ENCODE measurements at places on chromosomes 7 and 10.

GRCh38 chr7:157972914-157973313, 614.7 kb downstream of the PTPRN2 start:
- DNase-seq: no peak

GRCh38 chr7:2512713-2513112, 6.9 kb upstream of the LFNG start:
- DNase-seq: no peak

GRCh38 chr10:49109669-49110340, 5.5 kb downstream of the VSTM4 start:
- no peak for DNase-seq

GRCh38 chr10:34808801-34809745, 6.0 kb downstream of the PARD3 start:
- no peak for DNase-seq

DNA sequence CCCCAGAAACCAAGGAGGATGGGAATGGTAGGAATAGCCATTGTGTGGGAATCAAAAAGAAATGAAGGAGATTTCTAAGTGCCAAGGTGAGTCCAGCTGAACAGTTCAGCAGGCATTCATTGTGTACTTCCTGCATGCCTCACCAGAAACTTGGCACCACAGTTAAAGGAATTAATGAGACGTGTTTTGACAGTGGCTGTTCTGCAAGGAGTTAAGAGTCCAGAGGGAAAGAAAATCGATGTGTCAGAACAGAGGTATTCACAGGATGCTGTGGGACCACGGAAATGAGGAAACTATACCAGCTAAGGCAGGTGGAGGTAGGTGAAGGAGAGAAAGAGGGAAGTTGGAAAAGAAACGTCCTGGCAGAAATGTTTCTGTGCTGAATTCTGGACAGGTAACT, 78.1 kb downstream of the PRKCQ start:
- DNase-seq: no peak

- DNase-seq: no peak
Observed at GRCh38 chr10:28981007-28981406, 303.7 kb downstream of the BAMBI start.

DNA sequence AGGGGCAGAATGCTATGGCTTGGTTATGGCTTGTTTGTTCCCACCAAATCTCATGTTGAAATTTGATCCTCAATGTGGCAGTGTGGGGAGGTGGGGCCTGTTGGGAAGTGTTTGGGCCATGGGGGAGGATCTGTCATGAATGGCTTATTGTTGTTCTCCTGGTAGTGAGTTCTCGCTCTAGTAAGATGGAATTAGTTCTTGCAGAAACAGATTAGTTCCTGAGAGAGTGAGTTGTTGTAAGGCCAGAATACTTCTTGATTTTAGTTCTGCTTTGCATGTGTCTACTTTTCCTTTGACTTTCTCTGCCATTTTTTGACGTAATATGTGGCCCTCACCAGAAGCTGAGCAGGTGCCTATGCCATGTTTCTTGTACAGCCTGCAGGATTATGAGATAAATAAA, 188.2 kb downstream of the KIF20B start:
- DNase-seq: no peak

GRCh38 chr7:143003393-143004051, 23.4 kb downstream of the OR9A2 start:
- DNase-seq: peak; percentile 71

GRCh38 chr7:159211540-159212182, 67.0 kb upstream of the VIPR2 start:
- DNase-seq: no peak

DNA sequence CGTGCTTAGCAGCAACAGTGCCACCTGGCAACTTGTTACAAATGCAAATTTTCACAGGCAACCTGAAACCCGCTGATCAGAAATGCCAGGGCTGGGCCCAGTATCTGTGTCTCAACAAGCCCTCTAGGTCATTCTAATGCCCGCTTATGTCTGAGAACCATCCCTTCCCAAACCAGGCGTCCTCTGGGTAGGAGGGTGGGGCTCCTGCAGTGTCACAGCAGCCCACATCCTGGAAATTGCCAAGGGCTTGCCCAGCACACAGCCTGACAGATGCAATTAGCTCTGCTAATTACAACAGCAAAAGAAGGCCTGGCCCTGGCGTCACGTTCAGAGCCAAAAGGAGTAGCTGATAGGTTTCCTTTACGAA, 15.9 kb downstream of the ITPRIP start:
- DNase-seq: peak; percentile 54

- no peak for DNase-seq
Observed at GRCh38 chr7:951881-952547, 2.5 kb downstream of the ADAP1 start.

GRCh38 chr7:131103997-131104396, 223.7 kb upstream of the MKLN1 start:
- DNase-seq: peak; percentile 8

DNA sequence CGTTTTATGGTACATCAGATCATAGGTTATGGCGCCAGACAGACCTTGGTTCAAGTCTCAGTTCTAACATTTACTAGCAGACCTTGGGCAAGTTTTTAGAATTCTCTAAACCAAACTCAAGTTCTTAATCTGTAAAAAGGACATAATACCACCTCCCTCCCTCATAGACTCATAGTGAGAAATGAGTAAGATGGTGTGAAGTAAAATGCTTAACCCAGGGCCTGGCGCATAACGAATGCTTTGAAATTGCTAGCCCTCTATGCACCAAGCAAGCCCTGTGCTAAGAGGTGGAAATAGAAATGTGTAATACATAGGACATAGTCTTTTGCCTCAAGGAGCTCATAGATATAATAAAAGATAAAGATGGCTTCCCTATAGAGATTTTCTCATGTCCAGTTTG, 17.7 kb upstream of the SLC35B4 start:
- DNase-seq: no peak

DNA sequence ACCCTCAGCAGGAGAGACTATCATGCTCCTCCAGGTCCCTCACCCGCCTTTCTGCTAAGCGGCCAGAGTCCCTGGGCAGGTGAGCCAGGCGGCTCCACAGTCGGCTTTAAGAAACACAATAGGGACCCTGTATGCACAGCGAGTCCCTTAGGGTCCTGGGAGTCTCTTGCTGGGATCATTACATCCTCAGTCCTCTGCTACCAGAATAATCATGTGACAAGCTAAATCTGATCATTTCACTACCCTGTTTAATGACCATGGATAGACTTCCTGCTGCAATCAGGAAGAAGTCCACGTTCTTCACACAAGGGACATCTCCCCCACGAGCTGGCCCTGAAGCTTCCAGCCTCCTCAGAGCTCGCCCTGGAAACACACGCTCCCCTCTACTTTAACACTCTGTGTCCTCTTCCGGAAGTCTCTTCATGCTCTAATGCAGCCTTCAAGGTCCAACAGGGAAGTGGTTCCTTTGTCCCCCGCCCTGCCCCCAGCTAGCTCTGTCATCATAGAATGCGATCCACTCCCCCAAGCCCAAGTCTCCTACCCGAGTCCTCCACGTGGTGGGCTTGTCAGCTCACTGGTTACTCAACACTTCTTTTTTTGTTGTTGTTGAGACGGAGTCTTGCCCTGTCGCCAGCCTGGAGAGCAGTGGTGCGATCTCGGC, 101.5 kb downstream of the RNF216 start:
- DNase-seq: no peak

GRCh38 chr7:77822269-77822668, 23.7 kb downstream of the PHTF2 start:
- DNase-seq: no peak

GRCh38 chr7:28745351-28745750, 212.8 kb downstream of the TRIL start:
- DNase-seq: no peak

DNA sequence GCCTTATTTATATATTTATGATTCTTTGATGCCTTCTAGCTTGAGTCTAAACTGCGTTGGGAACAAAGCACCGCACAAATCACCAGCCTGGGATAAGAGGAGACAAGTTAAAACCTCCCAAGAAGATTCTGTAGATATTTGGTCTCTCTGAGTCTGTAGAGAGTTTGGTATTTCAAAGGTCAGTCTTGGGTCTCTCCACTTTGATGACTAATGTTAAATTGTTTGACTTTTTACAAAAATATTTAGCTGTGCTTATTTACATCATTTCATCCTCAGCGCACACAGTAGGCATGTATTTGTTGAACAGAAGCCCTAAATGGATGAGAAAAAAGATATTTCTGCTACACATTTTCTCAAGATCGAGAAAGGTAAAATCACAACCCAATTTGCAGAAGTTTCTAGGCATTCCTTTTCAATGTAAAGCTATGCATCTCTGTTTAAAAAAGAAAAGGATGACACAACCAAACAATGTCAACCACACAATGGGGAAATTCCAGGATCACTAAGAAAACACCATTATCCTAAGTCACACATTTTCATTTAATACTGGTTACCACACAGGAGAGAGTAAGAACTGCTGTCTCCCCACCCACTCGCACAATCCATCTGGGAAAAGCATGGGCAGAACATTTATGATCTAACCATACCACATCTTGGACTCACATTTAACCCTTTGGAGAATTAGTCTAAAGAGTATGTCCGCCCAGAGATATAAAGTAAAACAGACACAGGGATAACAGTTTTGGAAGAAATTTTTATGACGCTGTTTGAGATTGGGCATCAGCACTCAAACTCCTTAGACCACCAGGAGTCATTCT, 4.4 kb downstream of the CDK6 start:
- no peak for DNase-seq

GRCh38 chr7:3266240-3266639, 34.8 kb upstream of the SDK1 start:
- DNase-seq: no peak

GRCh38 chr10:19803676-19804075, 12.6 kb upstream of the PLXDC2 start:
- no peak for DNase-seq

DNA sequence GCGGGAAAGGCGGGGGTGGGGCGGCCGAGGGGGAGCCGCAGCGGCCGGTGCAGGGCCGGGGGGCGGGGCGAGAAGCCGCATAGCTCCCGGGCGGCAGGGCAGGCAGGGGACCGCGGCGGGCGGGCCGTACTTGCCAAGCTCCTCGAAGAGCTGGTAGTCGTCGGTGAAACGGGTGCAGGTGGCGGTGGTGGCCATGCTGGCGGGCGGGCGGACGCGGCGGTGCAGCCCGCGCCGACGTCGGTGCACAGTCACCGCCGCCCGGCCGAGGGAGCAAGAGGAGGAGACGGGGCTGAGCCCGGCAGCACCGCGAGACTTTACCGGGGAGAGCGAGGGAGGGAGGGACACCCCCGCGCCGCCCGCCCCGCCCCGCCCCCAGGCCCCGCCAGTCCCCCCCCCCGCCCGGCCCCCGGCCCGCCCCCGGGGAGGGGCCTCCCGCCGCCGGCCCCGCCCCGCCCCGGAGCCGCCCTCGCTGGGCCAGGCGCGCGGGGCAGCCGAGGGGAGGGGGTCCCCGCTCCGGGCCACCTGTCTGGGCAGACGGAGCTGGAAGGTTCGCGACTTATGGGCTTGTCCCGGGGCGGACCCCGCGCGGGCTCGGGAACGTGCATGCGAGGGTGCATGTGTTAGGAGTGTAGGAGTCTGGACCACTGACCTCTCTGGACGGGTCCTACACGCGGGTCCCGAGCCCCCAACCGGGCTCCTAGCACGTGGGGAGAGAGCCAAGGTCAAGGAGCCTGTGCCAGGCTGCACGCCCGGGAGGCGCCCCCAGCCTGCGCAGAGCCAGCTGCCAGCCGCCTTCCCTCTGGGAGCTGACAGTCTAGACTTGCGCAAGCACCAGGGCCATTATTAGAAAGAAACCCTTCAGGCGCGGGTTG, at the start of gene CAMK2G:
Gene CAMK2G (minus strand): TSS at position 289 of the 872 bp plus-strand sequence. CDS start 94 bp downstream, at position 195.
- peak; percentile 67 for DNase-seq

- peak; percentile 28 for DNase-seq
Observed at GRCh38 chr10:106935978-106936451, 228.5 kb downstream of the SORCS1 start.

DNA sequence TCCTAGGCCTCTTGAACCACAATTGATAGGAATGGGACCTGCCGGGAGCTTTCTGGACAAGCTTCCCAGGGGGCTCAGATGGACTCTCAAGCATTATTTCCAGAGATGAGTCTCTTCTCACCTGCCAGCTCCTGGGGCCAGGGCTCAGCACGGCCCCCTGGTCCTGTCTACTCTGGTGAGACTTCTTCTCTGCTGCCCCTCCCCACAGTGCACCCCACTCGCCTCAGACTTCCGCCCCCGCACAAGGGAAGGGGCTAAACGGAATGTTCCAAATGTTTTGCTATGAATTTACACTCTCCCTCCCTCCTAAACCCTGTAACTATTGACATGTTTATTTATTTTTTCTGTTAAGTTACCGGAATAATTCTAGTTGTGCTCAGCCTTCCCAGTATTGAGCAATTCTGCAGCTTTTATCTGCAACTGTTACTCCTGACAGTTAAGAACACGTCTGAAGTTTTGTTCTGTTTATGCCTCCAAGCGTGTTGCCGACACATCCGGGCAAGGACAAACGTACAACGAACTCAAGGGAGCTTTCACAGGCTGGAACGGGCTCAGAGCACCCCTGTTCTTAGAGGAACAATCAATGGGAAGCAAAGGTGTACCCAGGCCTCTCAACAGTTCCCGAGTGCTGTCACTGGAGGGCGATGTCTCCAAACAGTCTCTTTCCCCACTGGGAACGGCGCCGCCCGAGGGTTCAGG, 55.2 kb downstream of the FHIP2A start:
- peak; percentile 36 for DNase-seq

DNA sequence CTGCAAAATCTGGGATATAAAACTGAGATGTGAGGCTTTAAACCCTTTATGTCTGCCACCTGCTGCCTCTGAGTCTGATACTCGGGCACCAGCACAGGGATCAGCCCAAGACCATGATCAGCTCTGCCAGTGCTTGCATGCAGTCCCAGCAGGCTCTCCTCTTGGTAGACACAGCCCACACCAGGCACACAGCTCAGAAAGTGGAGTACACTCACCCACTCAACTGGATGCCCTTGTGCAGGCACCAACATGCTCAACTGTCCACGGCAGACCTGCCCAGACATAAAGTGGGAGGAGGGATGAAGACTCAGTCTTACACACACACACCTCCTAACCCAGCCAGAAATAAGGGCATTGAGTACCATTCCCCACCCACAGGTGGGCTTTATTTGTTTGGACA, 18.2 kb upstream of the MYH16 start:
- DNase-seq: no peak

- DNase-seq: no peak
Observed at GRCh38 chr7:80517282-80517747, 5.5 kb upstream of the GNAT3 start.

DNA sequence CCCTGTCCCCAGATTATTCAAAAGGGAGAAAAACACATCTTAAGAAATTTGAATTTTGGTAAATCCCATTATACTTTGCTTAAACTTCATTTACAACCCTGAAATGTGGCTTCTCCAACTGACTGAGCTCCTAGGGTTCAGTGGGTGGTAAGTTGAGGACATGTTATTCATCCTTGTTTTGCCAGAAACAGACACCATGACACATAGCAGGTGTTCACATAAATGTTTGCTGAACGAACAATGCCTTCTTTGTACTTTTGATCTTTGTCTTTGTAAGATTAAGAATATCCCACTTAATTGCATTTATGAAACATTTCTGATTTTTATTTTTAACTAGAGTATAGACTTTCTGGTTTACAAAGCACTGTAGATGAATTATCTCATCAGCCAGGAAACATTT, 209.7 kb downstream of the GPAM start:
- DNase-seq: no peak

DNA sequence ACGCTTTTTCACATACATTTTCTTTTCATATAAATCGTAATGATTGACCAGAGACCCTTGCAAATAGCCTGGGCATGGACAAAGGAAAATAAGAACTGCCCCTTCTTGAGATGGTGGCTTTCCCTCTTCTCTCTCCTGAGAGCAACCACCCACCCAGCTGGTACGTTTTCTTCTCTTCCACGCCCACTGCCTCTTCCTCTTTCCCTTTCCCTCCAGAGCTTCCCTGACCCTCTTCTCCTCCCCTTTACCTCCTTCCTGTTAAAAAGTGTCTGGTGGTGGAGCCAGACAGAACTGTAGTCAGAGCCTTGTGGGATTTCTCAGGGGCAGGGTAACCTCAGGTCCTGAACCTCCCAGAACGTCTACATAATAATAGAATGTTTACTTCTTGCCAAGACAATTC, 23.2 kb downstream of the GPR141 start:
- no peak for DNase-seq
